Sigmoid colon (tissue), 7 donors: ENCODE measurements at places on chromosomes 5 and 9. TPM values are rescaled to one million over a fixed set of nuclear protein-coding genes. Genes with fewer than 3 reads are reported as not detected.

The PCDHB4 gene
- 5.0 TPM for total RNA-seq

The ELAVL2 gene
- total RNA-seq = 0.36 TPM

GRCh38 chr9:94159069-94159939, 75.0 kb downstream of the PTPDC1 start:
- no peak for DNase-seq

- no peak for DNase-seq
Observed at GRCh38 chr5:14663734-14664269, 716 bp upstream of the OTULIN start.

The ARID3C gene
- not detected for total RNA-seq

DNA sequence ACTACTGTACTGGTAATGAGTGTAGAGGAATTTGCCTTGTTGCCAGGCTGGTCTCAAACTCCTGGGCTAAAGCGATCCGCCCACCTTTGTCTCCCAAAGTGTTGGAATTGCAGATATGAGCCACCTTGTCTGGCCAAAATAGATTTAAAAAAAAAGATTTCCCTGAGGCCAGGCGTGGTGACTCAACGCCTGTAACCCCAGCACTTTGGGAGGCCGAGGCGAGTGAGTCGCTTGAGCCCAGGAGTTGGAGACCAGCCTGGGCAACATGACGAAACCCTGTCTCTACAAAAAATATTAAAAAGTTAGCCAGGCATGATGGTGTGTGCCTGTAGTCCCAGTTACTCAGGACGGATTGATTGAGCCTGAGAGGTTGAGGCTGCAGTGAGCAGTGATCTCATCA, 62.5 kb downstream of the IPO11 start:
- no peak for DNase-seq

GRCh38 chr5:15722305-15722704, 222.3 kb downstream of the FBXL7 start:
- no peak for DNase-seq
